ENCODE measurements at places on chromosomes 2 and 18. TPM values are rescaled to one million over a fixed set of nuclear protein-coding genes. Genes with fewer than 3 reads are reported as not detected.

DNA sequence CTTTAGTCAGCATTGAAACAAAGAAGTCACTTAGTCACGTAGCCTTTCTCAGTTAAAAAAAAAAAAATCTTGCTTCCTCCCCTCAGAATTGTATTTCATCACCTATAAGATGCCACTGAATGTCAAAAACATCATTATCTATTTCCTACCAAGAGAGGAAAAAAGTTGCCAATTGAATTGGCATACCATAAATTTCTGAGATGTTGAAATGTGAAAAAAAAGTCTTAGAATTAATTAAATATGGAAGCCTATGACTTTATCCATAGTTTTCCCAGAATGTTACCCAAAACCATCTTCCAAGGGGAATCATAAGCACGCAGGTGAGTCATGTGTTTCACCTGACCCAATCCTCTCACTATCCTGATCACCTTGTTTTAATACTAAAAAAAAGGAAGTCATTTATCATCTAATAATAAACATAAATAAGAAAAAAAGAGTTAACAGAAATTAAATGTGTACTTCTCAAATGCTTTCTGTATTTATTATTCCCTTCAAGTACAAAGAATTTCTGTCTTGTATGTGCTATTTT lies 205.7 kb downstream of the TCF4 start:
- DNase-seq = no peak

DNA sequence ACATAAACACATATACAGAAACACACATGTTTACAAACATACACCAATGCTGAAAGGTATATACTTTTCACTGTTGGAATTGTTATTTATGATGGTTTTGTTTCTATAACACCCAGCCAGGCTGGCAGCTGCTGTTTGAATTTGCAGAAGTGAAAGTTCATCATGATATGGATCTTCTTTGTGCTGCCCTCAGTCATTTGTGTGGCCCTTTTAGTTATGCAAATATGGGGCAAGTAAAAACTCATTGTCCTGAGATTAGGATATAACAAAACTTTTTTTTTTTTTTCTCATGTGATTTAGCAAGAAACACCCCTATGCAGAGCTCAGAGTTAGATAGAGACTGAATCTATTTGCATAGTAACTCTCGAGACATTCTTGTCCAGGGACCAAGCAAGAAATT lies 714.1 kb downstream of the KCNJ3 start:
- no peak for DNase-seq

GRCh38 chr2:200929334-200930249 lies 33.9 kb downstream of the ORC2 start:
- DNase-seq = no peak

DNA sequence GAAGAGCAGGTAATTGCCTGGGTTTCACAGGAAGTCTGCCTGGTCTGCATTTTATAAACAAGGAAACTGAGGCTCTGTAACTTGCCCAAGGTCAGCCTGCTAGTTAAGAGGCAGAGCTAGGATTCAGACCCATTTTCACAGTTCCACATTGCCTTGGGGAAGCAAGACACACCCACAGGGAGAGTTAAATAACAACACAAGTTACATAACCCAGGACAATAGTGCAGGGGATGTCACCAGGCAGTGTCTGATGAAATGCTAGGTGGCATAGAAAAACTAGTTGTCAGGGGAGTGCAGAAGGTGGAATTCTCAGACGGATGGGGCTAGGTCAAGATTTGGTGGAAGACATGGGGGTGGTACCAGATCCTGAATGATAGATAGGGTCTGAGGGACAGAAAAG lies 69.7 kb downstream of the PRKCE start:
- DNase-seq = no peak

Gene IL36A
- 0.53 TPM for total RNA-seq

- DNase-seq = no peak
Measured at GRCh38 chr2:229084447-229084846, 186.6 kb downstream of the PID1 start.

- peak; percentile 31 for DNase-seq
Measured at GRCh38 chr2:135169900-135170753, 118.0 kb downstream of the RAB3GAP1 start.

- no peak for DNase-seq
Measured at GRCh38 chr2:189866296-189866695, 82.0 kb downstream of the PMS1 start.

GRCh38 chr18:36776650-36777049 lies 52.2 kb downstream of the TPGS2 start:
- no peak for DNase-seq

DNA sequence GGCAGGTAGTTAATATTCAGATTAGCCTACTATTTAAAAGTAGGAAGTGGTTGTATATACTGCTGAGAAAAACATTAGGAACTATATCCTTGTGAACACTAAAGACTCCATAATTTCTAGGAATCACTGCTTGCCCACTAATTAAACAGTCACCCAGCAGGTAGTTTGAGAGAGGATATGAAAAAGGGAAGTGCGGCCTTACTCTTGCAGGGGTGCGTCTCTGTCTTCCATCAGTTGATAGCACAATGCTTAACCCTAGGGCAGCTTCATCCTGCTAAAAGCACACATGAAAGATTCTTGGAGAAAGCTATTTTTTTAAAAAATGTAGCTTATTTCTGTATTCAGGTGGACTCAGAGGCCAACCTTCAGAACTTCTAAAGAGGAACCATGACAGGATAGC lies 53.1 kb upstream of the ATP5MC3 start:
- no peak for DNase-seq
